ENCODE measurements at places on chromosomes 12 and 14. TPM values are rescaled to one million over a fixed set of nuclear protein-coding genes. Genes with fewer than 3 reads are reported as not detected.

GLIPR1L1 gene
- total RNA-seq, result not detected

ETFBKMT gene
- total RNA-seq, result 0.08 TPM

CFAP54 gene
- not detected for total RNA-seq

CPM gene
- total RNA-seq, result not detected

TAS2R19 gene
- 1.6 TPM for total RNA-seq

TAS2R20 gene
- 0.79 TPM for total RNA-seq

PTPRO gene
- 12.3 TPM for total RNA-seq

CLEC9A gene
- not detected for total RNA-seq

AMDHD1 gene
- 0.36 TPM for total RNA-seq

EXOC3L4 gene
- total RNA-seq, result 3.9 TPM

KRT85 gene
- not detected for total RNA-seq

MAGOHB gene
- 34.0 TPM for total RNA-seq

ABCD2 gene
- total RNA-seq, result not detected

MMP14 gene
- 3.9 TPM for total RNA-seq

GRCh38 chr14:29462772-29463171 lies 464.9 kb downstream of the PRKD1 start:
- DNase-seq, result no peak

DNA sequence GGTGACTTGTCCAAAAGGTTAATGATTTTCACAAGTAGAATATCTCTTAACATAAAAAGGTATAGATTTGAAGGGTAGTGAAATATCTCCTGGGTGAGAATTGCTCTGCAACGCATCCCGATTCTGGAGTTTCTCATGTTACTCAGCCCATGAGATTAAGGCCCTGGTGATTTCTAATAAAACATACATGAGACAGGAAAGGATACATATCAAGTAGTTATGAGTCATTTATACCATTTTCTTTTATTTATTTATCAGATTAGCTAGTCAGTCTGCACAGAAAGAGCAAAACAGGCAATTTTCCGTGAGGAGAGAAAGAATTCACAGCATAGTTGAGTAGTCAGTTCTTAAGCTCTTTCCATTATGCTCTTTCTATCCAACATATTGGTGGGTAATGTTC lies 535.6 kb upstream of the ATP2B1 start:
- DNase-seq, result no peak

GRCh38 chr12:8584004-8584403 lies 28.7 kb downstream of the AICDA start:
- no peak for DNase-seq

DNA sequence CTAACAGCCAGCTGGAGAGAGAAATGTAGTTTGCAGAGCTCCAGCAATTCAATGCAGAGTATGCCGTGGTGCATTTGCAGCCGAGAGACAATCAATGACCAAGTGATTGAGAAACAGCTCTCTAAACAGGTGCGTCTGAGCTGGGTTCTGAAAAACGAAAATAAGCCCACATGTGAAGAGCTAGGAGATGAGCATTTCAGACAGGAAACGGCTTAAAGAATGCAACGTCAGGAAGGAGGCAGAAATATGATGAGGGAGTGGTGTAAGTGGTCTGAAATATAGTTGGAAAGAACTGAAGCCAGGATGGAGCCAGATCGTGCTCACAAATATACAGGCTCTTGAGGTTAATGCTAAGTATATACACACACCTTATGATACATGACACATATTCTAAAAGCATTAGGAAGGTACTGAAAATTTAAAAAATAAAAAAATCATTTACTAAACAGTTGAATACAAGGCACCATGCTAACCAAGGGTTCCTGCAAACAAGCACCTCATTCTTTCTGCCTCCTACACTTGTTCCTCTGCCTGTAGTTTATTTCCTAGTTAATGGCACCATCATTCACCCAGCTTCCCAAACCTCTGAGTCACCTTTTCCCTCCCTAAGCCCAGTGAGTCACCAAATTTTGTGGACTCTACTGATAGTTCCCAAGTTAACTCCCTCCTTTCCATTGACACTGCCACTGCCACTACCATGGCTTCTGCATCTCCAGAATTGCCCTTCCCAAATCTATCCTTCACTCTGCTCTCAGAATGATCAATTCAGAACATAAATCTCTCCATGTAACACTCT lies 2.3 kb upstream of the GARIN2 start:
- DNase-seq, result peak; percentile 45

GRCh38 chr12:117718559-117718958 lies 250.2 kb downstream of the KSR2 start:
- DNase-seq, result no peak

- DNase-seq, result peak; percentile 61
These were observed 1.8 kb upstream of the AHNAK2 start for GRCh38 chr14:104979758-104980610.

GRCh38 chr12:3838076-3838475 lies 35.1 kb downstream of the PARP11 start:
- DNase-seq, result no peak

- no peak for DNase-seq
These were observed 393.4 kb upstream of the CCDC196 start for GRCh38 chr14:66092748-66093147.

DNA sequence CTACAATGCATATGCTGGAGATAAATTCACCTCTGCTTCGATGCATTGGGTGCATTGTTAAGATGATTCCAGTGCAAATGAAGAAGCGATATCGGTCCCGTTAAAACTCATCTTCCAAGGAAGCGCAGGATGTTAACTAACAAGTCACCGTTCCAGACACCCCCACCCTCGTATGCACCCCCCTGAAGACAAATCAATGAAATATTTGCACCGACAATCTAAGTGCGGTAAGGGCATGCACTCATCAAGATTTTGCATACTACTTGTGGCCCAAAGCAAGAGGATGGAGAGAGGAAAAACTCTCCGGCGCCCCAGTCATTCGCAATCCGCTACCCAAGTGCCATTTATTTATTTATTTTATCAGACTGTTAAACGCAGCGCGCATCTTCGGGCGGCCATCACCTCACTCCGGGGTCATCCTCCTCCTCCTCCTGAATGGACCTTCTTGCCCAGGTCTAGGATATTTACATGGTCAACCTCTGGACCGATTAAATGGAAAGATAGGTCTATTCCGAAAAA lies 1.2 kb downstream of the NOVA1 start:
- no peak for DNase-seq

DNA sequence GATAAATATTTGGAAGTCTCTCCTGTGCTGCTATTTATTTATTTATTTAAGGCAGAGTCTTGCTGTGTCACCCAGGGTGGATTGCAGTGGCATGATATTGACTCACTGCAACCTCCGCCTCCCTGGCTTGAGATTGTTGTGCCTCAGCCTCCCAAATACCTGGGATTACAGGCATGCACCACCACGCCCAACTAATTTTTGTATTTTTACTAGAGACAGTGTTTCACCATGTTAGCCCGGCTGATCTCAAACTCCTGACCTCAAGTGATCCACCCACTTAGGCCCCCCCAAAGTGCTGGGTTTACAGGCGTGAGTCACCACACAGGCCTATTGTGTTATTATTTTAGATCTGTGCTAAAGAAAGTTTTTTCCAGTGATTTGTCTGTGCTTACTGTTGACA lies 225.2 kb downstream of the CCER1 start:
- DNase-seq, result no peak

DNA sequence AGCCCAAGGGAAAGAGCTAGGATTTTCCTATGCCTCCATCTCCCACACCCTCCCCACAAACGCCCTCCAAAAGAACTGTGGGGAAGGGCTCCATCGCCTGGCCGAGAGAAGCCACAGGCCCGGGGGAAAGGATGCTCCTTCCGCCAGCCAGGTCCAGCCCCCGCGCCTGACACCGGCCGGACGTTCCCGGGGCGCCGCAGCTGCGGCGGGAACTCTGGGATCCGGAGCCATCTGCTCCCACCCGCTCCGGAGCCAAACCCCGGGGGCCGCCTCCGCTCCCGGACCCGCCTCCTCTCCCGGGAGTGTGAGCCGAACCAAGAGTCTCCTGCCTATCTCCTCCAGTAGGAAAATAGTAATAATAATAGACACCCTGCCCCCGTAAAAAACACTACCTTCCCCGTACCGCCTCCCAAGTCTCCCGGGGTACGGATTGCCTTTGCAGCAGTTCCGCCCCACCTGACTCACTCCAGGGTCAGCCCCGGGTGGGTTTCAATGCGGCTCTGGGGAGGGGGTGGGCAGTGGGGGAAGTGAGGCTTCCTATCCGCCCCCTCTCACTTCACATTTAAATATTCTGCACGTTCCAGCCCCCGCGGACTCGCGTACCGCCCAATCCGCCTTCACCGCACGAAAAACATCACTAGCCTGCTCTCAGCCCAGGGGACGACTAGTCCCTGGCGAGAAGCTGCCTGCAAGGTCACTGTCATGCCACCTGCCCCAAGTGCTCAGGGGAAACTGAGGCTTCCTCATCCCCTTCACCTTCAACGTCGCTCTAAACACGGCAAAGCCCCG lies 2.4 kb downstream of the AGAP2 start:
- DNase-seq, result no peak

DNA sequence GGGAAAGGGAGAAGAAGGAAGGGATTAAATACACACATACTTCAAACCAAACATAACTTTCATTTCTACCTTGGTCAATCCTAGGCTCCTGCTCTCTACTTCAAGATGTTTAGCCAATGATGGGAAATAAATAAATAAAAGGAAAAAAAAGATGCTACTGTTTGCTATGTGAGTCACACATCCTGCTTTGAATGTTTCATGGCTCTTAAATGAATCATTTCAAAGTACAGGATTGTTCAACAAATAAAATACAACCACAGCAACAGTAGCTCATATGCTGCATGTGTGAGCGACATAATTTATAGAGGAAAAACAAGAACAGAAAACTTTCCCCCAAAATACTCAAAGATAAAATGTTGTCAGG lies 54.3 kb upstream of the NPFF start:
- peak; percentile 79 for DNase-seq

DNA sequence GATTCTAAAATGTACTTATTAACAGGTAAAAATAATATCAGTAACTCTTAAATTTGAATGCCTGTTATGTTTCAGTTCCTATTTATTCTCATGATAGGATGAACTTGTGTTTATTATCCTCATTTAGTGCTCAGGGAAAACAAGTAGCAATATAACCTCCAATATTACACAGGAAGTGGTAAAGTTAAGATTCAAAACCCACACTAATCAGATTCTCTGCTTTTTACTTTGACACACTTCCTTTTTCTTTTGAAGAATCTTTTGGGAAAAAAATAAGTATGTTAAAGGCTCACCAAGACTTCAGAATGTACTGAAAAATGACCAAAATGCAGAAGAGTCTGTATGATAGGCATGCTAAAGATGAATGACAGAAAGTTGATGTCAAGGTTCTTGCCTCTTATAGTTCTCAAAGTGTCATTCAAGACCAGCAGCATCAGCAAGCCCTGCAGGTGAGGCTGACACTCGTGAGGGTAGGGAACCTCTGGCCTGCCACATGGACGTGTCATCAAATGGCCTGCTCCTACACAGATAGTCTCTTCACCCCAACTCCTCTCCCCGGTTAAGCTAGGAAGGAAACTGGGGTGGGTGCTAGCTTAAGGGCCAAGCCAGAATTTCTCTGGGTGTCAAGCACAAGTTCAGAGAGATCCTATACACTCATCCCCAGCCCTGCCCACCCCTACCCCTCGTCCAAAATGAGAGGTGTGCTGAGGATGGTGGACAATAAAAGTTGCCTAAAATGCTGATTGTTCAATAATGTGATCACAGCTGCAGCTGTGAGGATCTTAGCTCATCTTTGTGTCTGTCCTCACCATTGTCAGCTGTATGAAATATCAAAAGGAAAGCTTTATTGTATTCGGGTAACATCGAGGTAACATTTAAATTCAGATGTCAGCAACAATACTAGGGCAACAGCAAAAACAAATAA lies 6.3 kb downstream of the TBPL2 start:
- no peak for DNase-seq

GRCh38 chr14:88592031-88592430 lies 29.2 kb downstream of the ZC3H14 start:
- DNase-seq, result no peak

GRCh38 chr14:74207943-74208342 lies 31.3 kb upstream of the VSX2 start:
- DNase-seq, result no peak

GRCh38 chr14:38137005-38137404 lies 70.7 kb upstream of the SSTR1 start:
- DNase-seq, result no peak

DNA sequence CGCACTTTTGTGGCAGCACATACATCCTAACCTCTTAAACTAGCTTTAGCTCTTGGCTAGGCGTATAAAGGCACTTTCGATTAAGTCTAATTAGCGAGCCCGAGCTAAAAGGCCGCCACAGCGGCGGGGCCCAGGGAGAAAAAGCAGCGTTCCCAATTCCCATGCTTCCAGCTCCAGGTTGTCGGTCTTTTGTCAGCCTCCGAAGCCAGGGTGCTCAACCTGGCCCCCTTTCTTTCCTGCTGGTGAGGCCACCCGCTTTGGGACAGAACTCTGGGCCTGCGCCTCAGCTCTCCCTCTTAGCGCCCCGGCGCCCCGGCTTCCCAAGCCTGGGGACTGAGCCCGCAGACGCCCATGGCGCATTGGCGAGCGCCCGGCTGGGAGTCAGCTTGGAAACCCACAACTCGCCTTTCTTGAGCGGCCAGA lies 33.3 kb upstream of the TBX5 start:
- DNase-seq, result no peak

DNA sequence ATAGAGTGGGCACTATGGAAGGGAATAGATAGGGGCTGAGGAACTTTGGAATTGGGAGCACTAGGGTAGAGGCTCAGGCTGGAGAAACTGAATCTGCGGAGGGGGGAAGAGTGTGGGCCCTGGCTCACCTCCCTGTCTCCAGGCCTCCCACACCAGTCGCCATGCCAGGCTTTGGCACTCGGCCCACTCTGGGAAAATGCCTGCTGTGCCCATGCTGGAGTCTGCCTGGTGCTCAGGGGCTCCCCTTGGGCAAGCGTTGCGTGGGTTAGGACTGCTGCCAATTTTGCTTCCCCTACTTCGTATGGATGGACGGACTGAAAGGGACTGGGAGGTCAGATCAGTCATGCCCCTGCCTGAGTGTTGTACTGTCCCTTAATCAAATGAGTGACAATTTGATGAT lies 34.6 kb upstream of the CISTR start:
- no peak for DNase-seq

GRCh38 chr12:97960741-97961608 lies 498.4 kb downstream of the RMST start:
- DNase-seq, result peak; percentile 56

DNA sequence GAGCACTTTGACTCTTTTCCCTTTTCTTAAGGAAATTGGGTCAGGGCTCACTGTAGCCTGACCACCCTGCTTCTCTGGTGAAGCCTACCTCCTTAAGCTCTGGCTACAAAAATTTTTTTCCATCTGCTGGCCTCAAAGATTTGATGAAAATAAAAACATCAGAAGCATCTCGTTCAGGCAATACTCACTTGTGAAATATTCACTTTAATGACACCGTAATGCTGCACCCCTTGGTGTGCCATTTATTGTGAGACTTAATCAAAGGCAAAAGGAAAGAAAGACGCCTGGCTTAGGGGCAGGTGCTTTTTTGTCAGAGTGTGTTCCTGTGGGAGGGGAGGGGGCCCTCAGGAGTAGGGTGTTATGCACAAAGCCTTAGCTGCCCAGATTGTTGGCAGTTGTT lies 155.0 kb upstream of the TMPO start:
- DNase-seq, result no peak
